AG09319 (cell line): ENCODE measurements at places on chromosomes 13 and 19.
A peak's percentile ranks its signal among the peaks of the same experiment; 100 is the strongest.

DNA sequence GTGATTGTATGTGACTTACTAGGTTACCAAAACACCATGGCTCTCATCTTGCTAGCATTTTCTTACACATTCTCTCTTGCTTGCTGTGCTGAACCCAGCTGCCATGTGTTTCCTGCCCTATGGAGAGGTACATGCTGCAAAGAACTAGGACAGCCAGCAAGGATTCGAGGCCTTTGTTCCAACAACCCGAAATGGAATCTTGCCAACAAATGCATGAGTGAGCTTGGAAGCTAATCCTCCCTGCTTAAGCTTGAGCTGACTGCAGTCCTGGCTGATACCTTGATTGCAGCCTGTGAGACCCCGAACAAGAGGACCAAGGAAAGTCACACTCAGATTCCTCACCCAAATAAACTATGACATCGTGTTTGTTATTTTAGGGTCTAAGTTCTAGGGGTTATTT, 651.2 kb downstream of the SLITRK6 start:
- DNase-seq: no peak

DNA sequence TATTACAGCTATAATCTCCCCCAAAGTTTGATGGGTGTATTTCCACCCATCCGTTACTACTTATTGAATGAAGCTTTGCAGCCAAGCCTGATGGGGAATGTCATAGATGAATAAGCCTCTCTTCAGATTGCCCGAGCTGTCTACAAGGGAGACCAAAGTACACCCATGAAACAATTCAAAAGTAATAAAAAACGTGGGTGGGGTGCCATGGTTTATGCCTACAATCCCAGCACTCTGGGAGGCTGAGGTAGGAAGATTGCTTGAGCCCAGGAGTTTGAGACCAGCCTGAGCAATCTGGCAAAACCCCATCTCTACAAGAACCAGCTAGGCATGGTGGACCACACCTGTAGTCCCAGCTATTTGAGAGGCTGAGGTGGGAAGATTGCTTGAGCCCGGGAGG, 419.2 kb downstream of the FGF9 start:
- no peak for DNase-seq

GRCh38 chr19:41957838-41958366, 1.2 kb downstream of the RABAC1 start:
- DNase-seq: peak; percentile 56

- no peak for DNase-seq
These were observed 43.2 kb upstream of the RANBP3 start for GRCh38 chr19:6020972-6021805.

DNA sequence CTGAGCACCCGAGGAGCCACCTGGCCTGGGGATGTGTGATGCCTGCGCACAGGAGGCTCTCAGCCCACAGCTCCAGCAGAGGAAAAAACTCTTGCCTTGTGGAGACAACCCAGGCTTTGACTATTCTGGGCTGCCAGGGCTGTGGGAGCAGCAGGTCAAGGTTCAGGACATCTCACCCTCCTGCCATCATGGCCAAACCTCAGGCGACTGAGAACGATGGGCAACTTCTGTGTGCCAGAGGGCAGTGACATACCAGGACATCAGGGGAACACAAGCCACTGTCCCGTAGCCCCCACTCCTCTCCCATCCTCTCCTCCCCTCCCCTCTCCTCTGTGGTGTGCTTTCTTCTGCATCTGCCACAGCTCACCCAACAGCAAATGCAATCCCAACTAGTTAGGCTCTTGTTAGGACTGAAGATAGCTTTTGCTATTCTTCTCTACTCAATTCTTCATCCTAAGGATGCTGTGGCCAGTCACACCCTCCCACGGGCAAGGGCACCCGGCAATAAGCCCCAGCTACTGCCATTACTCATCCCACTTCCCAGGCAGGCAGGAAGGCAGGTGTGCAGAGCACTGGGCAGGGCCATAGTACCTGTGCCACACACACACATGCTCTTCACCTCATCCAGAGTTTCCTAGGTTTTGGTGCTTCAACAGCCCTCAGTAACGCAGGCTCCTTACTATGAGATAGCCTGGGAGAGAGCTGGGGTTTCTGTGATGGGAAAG, 16.8 kb downstream of the ELL start:
- DNase-seq: no peak

- DNase-seq: no peak
These were observed 73.7 kb upstream of the PCDH9 start for GRCh38 chr13:67303661-67304333.

DNA sequence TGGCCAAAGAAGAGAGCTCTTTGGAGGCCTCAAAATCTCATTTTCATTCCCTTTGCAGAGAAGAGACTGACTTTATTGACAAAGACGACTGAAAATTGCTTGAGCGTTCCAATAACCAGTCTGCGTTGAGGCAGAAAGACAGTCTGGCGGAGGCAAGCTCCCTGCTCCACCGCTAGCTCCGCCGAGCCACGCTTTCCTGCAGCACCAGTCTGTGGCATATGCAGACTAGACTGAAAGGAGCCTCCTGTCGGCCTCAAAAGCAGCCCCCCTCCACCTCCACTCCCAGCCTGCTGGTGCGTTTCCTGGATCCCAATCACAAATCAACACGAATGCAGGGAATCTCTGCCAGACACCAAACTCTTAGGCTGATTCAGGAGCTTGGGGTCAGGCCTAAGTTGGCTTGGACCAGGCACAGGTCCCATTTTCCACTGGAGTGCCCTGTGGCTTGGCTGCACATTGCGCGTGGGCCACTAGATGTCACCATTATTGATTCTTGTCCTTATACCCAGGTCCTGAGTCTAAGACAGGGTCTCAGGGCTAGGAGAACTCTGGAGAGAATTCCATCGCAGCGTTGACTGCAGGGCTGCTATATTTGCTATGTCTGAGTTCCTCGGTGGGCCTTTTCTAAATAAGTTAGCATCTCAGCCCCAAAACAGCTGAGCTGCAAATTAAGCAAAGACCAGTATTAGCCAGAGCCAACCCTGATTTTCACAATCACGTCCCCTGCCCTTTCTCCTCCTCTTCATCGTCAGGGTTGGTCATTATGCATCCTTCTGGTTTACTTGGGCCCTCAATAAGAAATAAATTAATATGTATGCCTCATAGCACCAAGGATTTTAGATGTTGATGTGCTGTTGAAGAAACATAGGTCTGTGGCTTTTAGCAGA, 5.2 kb upstream of the ZNF507 start:
- DNase-seq: no peak

DNA sequence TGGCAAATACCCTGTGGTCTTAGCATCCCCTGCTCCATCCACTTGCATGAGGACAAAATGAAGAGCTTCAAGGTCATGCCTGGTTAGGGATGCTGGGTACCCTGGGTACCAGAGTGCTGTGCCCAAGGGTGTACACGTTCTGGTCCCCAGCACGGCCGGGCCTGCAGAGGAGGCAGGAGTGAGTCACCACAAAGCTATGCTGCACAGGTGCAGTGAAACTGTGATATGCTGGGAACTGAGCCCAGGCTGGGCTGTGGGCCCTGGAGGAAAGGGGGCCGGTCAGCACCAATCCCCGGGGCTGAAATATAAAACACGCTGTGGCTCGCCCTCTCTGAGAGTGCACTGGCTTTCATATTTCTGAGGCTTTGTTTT, 95.1 kb downstream of the TSHZ3 start:
- no peak for DNase-seq

DNA sequence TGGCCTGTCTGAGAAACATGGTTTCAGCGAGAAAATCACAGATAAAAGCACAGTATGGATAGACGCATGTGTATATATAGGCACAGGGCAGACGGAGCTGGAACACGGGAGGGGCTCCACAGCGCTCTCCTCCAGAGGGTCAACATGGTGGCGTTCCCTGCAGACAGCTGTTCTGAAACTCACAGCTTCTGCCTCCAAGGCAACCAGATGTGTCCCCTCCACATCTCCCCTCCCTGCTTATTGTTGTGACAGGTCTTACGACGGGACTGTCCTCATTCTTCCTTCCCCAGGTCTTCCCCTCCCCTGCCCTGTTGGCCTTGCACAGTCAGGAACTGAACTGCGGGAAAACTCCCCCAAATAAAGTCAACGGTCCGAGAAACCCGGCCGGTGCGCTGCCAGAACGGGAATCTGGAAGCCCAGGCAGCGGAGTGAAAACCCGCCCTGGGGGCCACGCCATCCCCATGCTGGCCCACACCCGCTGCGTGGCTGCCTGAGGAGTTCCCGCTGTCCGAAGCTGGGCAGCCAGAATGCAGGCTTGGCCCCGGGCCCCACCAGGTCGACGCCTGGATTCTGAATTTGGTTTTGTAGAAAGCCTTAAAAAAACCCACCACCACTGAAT, 2.6 kb upstream of the TIMM13 start:
- DNase-seq: no peak

DNA sequence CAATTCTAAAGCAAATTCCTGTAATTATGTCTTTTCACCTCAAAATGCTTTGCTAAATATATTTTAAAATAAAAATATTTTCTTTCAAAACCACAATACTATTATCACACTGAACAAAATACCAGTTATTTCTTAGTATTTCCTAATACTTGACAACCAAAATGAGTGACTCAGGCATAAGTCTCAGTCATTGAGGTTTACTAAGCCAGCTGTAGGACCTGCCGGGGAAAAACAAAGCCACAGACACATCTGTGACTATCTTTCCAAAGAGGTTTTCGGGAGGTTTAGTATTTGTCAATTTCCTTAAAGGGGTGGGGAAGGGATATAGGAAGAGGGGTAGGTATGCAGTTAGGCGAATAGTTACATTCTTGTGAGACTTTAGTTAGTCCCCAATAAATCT, 3.2 kb upstream of the ZNF235 start:
- no peak for DNase-seq

DNA sequence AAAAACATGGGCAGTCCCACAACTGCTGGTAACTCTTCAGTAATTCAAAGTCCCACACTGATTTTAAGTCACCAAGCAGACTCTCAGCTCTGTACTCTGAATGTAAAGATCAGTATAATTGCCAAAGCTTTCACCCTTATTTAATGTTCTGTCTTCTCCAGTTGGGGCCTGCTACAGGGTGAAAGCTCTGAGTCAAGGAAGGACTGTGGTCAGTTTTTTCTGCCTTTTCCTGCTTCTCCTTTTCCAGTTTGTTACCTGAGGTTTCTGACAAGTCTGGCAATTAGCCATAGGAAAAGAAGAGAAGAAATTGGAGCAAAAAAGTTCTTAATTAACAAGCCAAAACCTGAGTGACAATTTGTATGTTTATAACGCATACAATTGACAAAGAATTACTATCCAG, 279.3 kb downstream of the RBM26 start:
- DNase-seq: no peak

GRCh38 chr19:45798995-45799517, 6.4 kb upstream of the DMWD start:
- peak; percentile 57 for DNase-seq
